ENCODE measurements at places on chromosomes 11 and 22.

GRCh38 chr11:7281079-7281478 lies 29.4 kb downstream of the SYT9 start:
- no peak for DNase-seq

GRCh38 chr22:26953012-26953883 lies 295.9 kb downstream of the MIAT start:
- DNase-seq = no peak

DNA sequence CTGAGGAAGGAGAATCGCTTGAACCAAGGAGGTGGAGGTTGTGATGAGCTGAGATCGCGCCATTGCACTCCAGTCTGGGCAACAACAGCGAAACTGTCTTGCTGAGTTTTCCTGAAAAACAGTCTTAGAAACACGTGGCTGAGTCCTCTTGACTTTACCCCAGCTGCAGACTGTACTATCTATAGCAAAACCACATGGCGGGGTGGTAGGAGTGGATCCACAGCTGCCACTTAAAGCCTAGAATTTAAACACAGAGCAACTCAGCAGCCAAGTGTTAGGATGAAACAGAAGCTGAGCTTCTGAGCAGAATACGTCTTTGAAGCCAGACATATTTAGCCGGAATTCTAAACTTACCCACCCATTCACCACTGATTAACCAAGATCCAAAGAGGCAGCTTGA lies 14.1 kb downstream of the PATZ1 start:
- no peak for DNase-seq

DNA sequence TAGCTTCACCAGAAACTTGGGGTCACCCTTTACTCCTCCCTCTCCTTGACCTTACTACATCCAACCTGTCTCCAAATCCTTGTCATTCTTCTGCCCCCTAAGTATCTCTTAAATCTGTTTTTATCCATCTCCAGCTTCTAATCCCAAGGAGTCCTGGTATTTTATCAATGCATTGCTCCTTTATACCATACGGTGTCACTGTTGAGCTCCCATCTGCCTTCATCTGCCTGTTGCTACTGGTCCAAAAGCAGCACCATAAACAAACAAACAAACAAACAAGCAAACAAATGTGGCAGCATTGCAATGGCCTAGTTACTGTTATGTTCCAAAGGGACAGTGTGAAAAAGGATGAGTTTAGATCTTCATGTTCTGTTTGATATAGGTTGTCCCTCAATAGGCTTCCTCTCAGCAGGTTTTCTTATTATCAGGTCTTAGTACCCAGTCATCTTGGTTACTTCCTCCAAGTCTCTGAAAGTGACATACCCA lies 34.2 kb downstream of the DNHD1 start:
- no peak for DNase-seq

GRCh38 chr22:39524089-39524752 lies 3.9 kb downstream of the ATF4 start:
- no peak for DNase-seq

DNA sequence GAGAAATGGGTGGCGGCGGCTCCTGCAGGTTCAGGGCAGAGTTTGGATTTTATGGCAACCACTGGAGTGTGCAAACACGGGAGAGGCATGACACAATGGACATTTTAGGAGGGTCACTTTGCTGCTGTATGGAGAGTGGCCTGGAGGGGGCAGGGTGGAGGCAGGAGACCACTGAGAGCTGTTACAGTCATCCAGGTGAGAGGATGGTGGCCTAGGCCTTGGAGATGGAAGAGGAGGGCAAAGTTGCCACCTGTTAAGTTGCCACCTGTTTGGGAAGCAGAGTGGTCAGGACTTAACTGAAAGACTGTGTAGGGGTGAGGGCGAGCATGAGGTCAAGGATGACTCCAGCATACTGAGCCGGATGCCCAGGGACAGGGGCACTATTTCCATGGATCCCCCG lies 2.3 kb upstream of the RAD9A start:
- no peak for DNase-seq

GRCh38 chr22:40620464-40621046 lies 16.0 kb downstream of the MRTFA start:
- DNase-seq = no peak

DNA sequence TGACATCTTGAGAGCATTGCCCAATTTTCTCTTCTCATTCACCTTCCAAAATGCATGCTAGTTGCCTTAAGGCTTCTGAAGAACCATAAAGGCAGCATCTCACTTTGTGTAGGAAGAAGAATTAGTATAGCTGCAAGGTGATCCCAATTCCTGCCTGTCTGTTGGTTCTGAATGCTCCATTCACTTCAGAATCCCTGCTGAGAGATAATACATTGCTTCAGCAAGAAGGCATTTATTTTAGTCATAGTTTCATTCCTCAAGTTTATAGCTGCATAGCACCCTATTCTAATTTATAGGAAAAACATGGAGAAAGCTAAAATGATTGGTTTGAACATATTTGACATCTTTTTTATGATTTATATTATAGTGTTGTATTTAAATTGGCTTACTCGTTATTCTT lies 181.3 kb downstream of the METTL15 start:
- no peak for DNase-seq

GRCh38 chr11:44577231-44577830 lies 11.9 kb downstream of the CD82 start:
- no peak for DNase-seq

DNA sequence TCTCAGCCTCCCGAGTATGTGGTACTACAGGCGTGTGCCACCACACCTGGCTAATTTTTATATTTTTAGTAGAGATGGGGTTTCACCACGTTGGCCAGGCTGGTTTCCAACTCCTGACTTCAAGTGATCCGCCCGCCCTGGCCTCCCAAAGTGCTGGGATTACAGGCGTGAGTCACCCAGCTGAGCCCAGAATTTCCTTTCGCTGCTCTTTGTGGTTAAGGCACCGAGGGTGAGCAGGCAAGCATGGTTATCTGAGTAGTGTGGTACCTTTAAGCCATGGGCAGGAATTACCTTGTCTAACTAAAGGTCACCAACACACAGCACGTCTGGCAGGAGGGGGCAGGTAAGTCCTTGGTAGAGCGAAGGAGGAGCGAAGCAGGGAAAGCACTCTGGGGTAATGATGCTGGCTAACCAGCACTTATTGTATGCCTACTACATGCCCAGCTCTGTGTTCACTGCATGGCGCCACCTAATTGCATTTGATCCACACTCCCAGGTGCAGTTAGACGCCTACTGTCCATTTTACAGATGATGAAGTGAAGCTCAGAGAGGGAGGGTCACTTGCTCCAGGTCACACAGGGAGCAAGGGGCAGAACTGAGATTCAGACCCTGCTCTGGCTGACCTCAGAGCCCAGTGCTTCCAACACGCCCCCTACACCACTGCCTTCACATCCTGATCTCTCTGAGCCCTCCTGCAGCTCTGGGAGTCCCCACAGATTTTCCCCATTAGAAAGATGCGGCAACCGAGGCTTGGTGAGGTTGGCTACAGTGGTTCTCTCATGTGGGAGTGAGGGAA lies 45.7 kb downstream of the TRIOBP start:
- no peak for DNase-seq

- DNase-seq = no peak
Observed at GRCh38 chr11:96103721-96104120, 179.8 kb upstream of the MTMR2 start.

DNA sequence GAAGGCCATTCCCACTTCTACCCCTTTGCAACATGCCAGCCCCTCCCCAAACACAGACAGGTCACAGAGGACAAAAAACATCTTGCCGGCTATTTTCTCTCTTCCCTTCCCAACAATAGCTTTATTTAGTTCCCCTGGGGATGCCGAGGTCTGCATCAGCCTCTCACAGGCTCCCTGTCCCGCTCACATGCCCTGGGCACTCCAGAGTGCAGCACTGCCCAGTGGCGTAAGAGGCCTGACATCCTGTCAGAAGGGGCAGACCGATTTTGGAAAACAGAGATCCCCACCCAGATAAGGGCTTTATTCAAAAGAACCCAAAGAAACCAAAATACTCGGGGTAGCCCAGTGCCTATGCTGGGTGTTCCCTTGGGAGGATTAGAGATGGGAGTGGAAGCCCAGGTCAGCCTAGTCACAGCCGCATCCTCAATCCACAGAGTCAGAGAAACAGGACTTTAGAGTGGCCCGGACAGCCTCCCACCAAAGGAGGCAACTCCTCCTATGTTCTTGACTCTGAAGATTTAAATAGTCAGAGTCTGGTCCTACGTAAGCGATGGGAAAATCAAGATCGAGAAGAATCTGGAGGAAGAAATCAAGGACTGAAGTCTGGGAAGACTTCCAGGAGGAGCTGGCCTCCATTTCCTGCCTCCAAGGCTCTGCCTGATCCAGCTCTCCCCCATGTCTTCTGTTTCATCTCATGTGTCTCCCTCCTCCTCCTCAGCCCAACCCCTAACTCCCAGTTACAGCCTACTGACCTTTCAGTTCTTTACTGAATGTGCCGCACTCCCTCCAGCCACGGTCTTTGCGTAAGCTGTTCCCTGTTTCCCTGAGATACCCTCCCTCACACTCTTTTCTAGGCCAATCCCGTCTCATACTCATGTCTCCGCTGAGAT lies 129.3 kb downstream of the FBXO7 start:
- no peak for DNase-seq

DNA sequence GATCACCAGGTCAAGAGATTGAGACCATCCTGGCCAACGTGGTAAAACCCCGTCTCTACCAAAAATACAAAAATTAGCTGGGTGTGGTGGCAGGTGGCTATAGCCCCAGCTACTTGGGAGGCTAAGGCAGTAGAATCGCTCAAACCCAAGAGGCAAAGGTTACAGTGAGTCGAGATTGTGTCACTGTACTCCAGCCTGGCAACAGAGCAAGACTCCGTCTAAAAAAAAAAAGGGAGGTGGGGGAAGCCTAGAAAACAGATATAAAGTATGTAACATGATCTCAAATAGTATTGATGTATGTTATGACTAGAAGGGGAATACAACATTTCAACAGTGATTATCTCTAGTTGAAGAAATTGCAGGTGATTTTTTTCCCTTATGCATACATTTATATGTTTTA lies 61.4 kb downstream of the SLC1A2 start:
- no peak for DNase-seq

DNA sequence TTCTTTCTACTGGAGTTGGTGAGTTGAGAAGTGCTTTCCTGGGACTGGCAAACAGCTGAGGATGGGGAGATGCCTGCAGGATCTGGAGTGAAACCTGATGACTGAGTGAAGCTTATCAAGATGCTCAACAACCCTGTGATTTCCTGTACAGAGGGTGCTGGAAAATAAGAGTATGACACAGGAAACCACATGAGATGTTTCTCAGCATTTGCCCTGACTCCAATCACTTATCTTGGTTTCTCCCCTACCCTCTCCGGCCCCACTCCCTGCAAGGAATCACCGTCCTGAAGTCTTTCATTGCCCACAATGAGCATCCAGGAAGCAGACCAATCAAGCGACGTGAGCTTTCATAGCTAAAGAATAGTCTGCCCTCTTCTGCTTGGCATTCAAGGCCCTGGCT lies at the start of gene MRGPRX2:
Gene MRGPRX2 (minus strand): TSS at position 89 of the 400 bp plus-strand sequence. CDS start 4,315 bp downstream, outside the sequence.
- DNase-seq = no peak

DNA sequence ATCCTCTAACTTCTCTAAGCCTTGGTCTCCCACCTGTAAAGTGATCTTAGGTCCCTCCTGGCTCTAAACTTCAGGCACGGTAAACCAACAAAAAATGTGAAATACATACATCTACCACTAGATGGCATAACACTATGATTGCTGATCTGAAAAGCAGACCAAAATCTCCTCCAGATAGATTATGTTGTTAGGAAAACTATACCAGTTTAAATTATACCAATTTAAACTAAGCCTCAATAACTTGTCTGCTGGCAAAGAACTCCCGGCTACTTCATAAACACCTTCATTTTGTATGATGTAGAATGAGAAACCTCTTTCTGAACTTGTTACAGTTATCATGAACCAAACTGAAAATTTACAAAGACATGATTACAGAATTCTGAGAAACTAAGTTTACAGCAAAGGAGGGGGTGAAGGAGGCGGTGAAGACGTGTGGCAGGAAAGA lies 85.9 kb downstream of the SBF2 start:
- DNase-seq = no peak

- no peak for DNase-seq
Observed at GRCh38 chr11:73399159-73399590, 23.0 kb downstream of the RELT start.

DNA sequence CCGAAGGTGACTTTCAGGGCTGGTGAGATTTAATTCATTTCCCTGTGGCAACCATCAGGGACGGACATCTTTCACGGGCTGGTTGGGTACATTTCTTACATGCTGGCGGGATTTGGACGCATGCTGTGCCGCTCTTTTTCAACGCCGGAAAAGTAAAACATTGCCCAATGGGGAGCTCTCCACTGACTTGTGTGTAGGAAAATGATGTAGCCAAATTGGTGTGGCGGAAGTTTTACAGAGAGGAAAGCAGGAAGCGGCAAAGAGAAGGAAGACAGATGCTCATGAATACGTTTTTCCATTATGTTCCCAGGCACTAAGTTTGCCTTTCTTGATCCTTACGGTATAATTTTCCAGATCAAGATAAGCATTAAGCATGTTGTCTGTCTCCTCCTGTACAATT lies 375.8 kb downstream of the NTM start:
- no peak for DNase-seq

- DNase-seq = no peak
Observed at GRCh38 chr22:24482575-24482974, 12.6 kb upstream of the UPB1 start.

- no peak for DNase-seq
Observed at GRCh38 chr11:98600786-98601773, 419.7 kb upstream of the CNTN5 start.

GRCh38 chr11:72833811-72834493 lies 19.7 kb downstream of the ATG16L2 start:
- no peak for DNase-seq

- DNase-seq = no peak
Observed at GRCh38 chr11:47725442-47726117, 10.4 kb upstream of the AGBL2 start.

GRCh38 chr11:72665911-72666472 lies 8.2 kb downstream of the PDE2A start:
- no peak for DNase-seq

DNA sequence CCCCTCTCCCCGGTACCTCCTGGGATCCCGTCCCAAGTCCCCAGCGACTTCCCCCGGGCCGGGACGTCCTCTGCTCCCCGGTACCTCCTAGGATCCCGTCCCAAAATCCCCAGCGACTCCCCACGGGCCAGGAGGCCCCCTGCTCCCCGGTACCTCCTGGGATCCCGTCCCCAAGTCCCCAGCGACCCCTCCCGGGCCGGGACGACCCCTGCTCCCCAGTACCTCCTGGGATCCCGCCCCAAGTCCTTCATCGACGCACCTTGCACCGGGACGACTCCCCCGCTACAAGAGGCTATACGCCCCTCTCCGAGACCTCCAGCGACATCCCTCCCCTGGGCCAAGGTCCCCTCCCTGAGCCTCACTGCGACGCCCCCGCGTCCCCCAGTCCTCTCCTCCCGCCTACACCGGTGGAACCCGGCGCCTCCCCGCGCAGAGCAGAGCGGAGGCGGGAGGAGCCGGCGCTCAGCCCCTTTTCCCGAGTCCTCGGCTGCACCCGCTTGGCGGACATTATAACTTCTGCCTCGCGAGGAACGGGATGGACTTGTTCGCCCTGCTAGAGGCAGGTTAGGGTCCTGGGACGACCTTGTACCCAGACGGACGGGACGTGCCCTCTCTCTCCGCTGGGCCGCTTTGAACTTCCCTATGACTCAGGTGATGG lies 912 bp downstream of the KREMEN1 start:
- no peak for DNase-seq

Data from stimulated activated CD4-positive, alpha-beta T cell treated with anti-CD3 and anti-CD28 coated beads, Interleukin-1b, Interleukin-23, amount 100 ng/mL, for 1 hour (primary cell).